ENCODE measurements at places on chromosomes 7 and 10.

DNA sequence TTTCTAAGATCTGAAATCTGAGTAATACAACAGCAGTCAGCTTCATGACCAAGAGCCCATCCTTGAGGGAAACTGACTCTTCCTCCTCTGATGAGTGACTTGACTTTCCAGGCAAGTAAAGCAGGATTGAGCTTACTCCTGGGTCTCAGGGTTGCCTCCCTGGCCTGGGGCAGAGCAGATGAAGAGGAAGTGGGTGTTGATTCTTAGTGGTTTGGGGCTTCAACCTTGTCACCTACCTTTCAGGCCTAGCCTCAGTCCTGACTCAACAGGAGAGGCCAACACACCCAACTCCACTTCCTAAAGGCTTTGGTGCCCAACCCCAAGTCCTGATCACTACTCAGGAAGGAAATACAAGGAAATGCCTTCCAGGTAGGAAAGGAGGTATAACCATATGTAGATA, 54.1 kb downstream of the KCNMA1 start:
- DNase-seq = no peak

- DNase-seq = no peak
These were observed 111.0 kb upstream of the JAZF1 start for GRCh38 chr7:28291559-28291958.

- no peak for DNase-seq
These were observed 77.1 kb downstream of the MAP3K8 start for GRCh38 chr10:30510932-30511700.

DNA sequence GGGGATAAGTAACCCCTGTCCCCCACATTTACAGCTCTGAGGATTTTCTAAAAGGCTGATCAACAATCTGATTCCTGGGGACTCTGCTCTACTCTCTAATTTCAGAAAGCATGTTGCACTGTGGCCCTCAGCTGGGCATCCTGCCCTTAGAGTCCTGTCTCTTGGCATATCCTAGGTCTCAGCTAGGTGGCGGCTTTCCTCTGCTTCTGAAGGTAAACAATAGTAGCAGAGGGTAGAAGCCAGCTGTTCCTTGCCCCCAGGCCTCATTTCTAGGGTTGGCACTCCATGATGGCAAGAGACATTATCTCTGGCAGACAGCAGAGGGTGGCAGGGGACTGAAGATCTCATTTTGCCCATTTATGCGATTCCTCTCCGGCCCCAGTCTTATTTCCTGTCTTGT, 77.0 kb downstream of the ADCYAP1R1 start:
- no peak for DNase-seq

DNA sequence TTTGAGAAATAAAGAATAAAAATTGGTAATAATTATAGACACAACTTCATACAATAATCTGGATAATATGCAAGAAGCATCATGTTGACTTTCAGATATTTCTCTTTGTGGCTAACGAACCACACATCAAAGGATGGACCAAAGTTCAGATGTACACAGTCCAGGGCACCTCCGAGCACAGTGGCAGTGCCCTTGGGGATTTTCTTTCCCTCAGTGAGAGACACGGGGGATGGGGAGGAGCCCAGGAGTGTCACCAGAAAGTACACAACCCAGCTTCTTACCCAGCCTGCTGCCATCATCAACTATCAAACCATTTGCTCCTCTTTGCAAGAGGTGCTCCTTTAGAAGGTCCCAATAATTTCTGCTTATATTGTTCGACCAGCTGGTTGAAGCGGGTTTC, 33.2 kb downstream of the RBM28 start:
- DNase-seq = no peak

GRCh38 chr7:52355053-52355452, 680.4 kb upstream of the POM121L12 start:
- DNase-seq = no peak

Measured in cortex of kidney (tissue), 1 donor.